CD8-positive, alpha-beta memory T cell (primary cell): ENCODE measurements at places on chromosomes 1 and 21.

DNA sequence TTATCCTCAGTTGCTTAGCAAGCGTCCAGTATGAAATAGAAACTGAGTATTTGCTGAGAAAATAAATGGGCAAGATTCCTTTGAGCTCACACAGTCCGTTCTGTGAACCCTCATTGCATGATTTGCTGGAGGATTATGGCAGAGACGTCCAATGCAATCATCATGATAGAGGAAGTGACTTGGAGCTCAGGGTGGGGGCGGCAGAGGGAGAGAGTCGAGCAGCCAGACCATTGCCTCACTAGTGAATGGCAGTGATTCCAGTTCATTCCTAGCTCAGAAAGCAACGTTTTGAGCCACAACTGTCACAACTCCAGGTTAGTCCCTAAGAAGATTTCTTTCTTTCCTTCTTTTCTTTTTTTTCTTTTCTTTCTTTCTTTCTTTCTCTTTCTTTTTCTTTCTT lies 27.5 kb upstream of the COL9A2 start:
- DNase-seq, result peak; percentile 37

DNA sequence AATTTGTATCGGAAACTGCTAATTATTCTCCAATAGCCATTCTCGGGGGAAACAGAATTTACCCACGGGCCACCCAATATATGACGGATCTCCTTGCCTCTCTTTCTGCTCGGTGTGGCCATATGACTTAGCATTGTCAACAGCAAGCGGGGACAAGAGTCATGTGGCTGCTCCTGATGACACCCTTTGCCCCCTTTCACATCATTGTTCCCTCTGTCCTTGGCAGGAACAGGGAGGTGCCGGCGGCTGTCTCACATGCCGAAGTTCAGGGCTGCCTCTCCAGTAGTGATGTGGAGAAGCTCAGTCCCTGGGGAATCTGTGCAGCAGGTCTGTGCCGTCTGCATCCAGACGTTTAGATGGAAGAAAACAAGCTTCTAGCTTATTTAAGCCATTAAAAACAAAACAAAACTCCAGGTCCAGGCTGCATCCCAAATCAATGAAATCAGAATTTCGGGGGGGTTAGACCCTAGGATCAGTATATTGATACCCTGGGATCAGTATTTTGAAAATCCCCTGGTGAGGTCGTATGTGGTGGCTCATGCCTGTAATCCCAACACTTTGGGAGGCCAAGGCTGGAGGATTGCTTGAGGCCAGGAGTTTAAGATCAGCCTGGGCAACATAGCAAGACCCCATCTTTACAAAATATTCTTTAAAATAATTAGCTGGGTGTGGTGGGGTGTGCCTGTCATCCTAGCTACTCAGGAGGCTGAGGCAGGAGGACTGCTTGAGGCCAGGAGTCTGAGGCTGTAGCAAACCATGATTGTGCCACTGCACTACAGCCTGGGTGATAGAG lies 10.8 kb downstream of the MYOM3 start:
- no peak for DNase-seq

DNA sequence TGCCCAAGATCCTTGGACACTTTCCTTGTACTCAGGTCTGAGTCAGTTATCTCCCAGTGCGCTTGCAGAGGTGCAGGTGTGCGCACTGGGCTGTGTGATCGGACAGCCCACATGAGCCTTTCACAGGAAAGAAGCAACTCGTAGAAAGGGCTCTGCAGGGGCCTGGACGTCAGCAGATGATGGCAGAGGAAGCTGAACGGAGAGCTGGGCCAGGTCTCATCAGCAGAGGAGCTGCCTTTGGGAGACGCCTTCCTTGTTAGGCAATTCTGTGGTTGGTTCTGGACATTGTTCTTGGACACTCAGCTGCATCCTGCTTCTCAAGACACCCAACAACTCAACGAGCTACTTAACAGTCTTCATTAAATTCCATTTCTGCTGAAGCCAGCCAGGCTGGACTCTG lies 7.5 kb upstream of the PROK1 start:
- DNase-seq, result no peak

GRCh38 chr1:228348708-228349467 lies 57.7 kb downstream of the TRIM11 start:
- no peak for DNase-seq

DNA sequence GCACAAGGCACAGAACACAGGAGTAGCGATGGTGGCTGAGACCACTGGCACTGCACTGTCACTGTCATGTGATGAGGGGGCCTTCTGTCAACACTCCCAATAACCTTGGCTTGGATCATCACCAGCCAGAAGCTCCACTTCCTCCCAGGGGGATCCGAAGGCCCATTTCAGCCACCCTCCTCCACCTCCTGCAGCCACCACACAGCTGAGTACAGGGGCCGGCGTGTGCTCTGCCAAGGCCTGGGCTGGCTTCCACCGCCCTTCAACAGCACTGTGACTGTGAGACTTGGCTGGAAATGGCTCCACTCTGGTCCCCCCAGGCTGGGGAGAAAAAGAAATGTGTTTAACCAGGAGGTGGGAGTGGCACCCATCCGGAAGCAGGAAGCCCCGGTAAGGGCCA lies 9.9 kb upstream of the NADK start:
- DNase-seq, result no peak

- no peak for DNase-seq
Measured at GRCh38 chr1:66767626-66768025, 15.4 kb downstream of the DYNLT5 start.

GRCh38 chr1:172948457-172948856 lies 102.3 kb downstream of the TNFSF18 start:
- DNase-seq, result no peak
